ENCODE measurements at places on chromosomes 5 and 9.
A peak's percentile ranks its signal among the peaks of the same experiment; 100 is the strongest.

DNA sequence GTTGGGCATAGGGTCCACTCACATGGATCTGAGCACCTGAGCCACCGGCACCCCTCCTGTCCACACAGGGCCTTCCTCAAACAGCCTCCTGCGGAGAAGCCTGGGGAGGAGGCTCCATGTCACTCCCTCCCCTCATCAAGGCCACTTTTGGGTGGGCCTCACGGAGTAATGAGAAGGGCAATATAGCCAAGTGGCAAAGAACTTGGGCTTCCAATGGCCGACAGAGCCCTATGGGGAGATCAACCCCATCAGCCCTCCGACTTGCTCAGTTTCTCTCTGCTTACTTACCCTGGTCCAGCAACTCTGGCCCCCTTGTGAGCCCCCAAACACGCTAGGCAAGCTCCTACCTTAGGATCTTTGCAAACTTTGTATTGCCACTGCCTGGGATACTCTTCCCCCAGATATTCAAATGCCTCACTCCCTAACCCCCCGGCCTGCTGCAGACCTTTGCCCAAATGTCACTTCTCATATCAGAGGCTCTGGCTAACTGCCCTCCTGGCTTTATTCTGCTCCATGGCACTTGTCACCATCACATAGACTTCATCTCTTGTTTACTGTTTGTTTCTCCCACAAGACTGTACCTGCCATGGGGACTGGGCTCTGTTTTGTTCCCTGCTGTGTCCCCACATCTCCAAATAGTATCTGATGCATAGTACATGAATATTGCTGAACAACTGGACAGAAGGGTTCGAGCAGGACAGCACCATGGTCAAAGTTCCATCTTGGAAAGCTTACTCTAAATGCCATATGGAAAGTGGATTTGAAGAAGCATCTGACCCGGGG, 220.8 kb downstream of the FSTL4 start:
- DNase-seq = no peak

DNA sequence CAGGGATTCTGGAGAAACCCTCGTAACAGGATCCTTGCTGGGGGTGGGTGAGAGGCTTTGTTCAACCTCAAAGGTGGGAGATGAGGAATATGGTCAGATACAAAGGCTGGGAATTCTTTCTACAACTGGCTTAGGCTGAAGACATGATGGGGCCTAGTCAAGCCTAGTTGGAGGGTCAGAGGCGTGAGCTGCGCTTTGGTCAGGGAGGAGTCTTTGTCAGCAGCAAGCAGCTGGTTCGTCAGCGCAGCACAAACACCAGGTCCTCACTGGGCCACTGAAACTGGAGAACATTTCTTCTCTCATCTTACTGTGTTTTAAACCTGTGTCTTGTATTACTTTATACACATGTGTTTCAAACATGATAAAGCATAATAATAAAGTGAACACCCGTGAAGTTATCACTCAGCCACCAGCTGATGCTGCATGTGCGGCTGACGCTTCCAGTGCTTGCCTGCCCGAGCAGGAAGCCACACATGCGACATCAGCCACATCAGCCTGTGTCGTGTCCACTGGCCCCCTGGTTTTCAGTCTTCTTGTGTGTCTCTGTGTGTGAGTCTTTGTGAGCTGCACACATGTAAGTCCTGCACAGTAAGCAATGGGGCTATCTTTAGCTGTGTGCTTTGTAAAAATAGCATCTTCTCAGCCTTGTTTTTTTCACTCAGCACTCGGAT, 81.5 kb downstream of the WNK2 start:
- no peak for DNase-seq

GRCh38 chr9:85007748-85008147, 338.2 kb downstream of the NTRK2 start:
- DNase-seq = no peak

- DNase-seq = no peak
Observed at GRCh38 chr5:89300426-89300970, 417.5 kb upstream of the MEF2C start.

- DNase-seq = no peak
Observed at GRCh38 chr5:51302343-51302742, 80.9 kb upstream of the ISL1 start.

DNA sequence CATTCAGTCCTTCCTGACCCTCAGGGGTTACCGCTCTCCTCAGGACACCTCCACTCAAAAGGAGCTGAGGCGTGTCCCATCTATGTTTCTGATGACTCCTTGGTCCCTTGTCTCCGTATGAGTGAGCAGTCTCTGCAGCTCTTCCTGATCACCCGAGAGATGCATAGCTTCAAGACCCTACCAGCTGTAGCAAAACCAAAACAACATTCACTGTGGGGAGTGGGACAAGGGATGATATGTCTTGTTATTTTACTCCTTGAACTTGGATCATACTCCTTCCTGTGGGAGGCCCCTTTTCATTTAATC, 14.4 kb downstream of the GLDC start:
- DNase-seq = no peak

DNA sequence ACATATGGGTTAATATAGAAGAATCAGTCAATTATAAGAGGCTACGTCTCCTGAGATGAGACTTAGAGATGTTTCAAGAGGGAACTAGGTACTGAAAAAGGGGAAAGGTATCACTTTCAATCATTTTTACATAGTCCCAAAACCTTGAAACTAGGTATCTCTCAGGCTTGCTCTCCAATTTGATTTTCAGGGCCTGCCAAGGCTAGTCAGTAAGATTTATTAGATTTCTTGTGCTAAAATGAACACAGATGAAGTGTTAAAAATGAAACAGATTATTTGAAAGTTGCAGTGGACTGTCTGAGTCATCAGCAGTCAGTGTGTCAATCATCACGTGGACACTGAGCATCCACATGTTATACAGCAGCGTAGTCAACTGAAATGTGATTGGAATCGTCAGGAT, 591.1 kb downstream of the DTWD2 start:
- DNase-seq = no peak

DNA sequence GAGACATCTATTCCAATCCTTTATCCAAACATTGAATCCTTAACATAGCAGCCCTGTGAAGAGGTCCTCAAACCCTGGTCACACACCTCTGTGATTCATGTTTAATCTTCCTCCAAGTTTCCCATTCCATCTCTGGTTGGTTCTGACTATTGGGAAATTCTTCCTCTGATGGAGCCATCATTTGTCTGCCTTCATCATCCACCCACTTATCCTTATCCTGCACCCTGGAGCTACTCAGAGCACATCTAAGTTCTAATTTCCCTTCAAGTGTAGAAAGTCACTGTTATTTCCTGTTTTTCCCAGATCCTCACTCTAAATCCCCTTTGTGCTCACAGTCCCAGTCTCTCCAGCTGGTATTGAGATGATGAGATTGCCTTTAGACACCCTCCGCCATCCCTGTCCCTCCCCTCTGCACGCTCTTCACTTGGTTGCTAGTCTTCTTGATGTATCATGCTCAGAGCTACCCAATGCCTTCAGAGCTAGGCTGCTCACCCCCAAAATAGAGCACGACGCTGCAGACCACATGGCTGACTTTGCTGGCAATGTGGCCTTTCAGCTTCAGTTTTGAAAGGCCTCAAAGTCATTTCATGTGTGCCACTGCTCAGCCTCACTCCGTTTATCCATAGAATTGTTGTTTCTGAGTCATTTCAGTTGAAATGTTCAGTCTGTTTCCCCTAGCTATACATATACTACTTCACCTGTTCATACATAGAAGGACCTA, 154.3 kb downstream of the PALM2AKAP2 start:
- DNase-seq = no peak

GRCh38 chr5:146589028-146589345, 73.0 kb upstream of the GPR151 start:
- no peak for DNase-seq

DNA sequence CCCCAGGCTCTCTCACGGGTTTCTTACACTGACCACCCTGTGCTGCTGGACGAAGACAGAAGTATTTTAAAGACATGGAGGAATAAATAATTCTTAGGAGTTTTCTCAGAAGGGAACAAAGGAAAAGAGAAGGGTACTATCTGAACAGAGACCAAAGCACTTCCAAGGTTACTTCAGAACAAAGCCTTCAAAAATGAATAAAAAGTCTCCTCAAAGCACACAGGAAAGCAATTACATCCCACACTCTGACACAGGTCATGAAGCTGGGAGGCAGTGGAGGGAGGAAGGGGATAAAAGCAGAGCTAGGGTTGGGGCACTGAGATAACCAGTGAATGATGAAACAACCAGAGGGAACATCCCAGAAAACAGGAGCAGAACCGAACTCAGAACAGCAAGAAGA, 151.8 kb downstream of the ARSB start:
- no peak for DNase-seq

DNA sequence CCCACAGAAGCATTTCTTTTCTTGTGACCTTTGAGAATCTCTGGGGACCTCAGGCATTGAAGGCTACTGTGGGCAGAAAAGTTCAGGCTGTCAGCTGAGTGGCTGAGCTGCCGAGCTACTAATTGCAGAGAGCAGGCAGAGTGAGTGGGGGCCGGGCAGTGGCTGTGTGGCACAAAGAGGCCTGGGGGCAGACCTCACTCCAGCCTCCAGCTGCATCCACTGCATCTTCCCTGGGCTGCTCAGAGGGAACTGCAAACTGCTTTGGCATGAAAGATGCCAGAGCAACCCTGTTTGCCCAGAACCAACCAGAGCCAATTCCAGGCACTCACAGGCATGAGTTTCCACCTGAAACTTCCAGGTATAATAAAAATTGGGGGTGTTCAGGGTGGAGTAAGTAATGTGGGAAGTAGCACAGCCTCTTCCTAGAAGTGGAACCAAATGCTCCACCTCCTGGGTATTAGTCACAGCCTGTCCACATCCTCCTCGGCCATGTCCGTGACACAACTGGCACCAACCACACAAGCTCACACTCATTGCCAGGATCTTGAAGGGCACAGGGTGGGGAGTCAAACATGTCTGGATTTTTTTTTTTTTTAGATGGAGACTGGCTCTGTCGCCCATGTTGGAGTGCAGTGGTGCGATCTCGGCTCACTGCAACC, 548.9 kb downstream of the BNC2 start:
- no peak for DNase-seq

GRCh38 chr9:122086873-122087272, 6.2 kb downstream of the TTLL11 start:
- DNase-seq = no peak

DNA sequence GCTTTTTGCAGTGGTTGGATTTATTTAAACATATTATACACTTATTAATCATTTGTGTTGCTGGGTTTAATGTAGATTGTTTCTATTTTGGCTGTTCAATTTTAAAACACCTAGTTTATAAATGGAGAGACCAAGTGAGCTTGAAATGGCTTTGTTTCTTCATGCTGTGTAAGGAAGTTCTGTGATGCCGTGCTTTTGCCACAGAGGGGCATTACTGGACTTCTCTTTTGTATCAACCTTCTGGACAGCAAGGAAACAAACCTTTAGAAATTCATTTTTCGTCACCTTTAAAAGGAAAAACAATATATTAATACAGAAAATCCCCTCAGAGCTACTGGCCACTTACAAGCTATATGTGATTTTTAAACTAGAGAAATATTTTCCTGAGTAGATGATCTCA, 81.9 kb downstream of the DMRTA1 start:
- peak; percentile 39 for DNase-seq

DNA sequence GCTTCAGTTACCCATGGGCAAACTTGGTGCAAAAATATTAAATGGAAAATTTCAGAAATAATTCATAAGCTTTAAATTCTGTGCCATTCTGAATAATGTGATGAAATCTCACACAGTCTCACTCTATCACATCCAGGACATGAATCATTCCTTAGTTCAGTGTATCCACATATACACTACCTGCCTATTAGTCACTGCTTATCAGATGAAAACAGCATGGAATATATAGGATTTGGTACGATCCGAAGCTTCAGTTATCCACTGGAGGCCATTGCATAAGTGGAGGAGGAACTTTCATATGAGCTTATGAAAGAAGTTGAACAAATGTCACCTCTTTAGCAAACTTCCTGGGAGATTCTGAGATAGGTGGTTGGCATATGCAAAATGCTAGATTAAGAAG, 64.2 kb downstream of the GAPVD1 start:
- no peak for DNase-seq

- no peak for DNase-seq
Observed at GRCh38 chr9:10252174-10252573, 360.6 kb downstream of the PTPRD start.

GRCh38 chr9:96460470-96460869, 10.5 kb downstream of the HABP4 start:
- DNase-seq = no peak

- DNase-seq = no peak
Observed at GRCh38 chr9:111783857-111784256, 10.9 kb downstream of the SHOC1 start.

DNA sequence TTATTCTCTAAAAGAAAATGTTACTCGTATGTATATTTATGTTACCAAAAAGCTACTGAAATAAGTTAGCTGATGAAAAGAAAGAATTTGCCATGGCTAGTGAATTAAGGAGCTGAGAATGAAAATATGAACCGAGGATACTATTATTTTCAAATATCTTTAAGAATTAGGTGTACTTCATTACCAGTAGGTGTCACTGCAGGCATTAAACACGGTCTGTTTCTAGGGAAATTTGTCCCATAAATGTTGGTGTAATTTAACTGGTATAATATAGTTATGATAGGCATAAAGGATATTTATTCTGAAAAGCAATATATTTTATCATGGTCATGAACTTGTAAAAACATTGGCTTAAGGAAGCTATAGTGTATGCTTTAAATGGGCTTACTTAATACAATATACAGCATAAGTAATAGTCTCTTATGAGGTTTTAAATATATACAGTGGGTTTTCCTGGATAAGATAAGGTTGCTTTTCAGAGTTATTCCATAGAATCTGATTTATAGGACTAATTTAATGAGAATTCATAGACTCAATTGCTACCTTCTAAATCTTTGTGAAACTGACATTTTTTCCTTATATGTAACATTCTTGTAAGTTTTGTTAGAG, 72.4 kb upstream of the MPDZ start:
- DNase-seq = peak; percentile 65

DNA sequence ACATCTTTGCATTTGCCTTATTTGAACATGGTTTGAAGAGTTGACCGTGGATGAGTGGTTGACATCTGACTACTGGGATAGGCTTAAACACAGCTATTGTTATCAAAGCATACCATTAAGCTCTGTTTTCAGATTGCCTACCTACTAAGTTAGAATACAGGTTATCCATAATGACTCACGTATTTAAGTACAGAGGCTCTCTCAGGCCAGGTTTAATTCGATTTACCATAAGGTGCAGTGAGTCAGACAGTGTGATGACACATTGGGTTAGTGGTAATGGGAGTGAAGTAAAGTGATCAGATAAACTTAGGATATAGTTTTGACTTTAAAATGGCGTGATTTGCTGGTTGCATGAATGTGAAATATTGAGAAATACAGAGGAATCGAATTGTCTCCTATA, 732.0 kb upstream of the CTNND2 start:
- DNase-seq = no peak

DNA sequence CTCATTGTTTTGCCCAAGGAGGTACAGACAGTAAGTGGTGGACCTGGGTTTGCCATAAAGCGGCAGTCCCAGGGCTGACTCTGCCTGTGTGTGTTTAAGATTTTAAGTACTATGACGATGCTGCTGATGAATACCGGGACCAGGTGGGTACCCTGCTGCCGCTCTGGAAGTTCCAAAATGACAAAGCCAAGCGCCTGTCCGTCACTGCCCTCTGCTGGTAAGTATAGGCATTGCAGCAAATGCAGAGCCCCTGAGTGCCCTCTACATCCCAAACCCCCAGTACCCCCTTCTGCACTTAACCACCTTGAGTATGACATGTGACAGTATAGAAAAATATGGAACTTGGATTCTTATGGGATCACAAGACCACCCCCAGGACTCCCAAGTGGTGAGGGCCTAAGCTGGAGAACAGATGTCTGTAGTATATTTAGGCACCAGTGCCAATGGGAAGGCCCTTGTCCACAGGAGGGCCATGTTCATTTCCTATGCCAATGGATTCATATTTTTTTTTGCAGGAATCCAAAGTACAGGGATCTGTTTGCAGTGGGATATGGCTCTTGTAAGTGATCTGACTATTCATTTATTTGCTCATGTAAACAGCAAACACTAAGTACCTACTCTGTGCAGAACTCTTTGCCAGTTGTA, 22.0 kb downstream of the ENHO start:
- peak; percentile 80 for DNase-seq
